CD4-positive, alpha-beta T cell treated with Interleukin-15 for 1 hour (primary cell): ENCODE measurements at places on chromosomes 5 and 9.

GRCh38 chr5:63655043-63655442, 307.2 kb downstream of the HTR1A start:
- no peak for DNase-seq

DNA sequence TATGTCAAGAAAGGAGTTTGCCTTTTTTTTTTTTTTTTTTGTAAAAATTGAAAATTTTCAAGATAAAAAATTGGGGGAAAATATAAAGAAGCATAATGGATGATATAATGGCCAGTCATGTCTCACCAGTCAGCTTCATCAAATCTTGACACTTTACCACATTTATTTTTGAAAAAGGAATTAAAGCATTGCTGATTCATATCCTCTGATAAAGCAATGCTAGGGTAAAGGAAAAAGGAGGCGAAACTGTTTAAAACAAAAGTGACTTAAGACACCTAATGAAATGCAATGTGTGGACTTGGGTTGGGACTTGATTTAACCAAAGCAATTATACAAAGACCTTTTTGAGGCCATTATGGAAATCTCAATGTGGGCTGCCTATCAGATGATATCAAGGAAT, 208.5 kb downstream of the ARHGAP26 start:
- no peak for DNase-seq

- no peak for DNase-seq
These were observed 56.1 kb upstream of the ZNF300 start for GRCh38 chr5:150960791-150961396.

- DNase-seq = no peak
These were observed 53.1 kb downstream of the LHFPL2 start for GRCh38 chr5:78595458-78595921.

GRCh38 chr5:15440434-15440833, 59.5 kb upstream of the FBXL7 start:
- no peak for DNase-seq

DNA sequence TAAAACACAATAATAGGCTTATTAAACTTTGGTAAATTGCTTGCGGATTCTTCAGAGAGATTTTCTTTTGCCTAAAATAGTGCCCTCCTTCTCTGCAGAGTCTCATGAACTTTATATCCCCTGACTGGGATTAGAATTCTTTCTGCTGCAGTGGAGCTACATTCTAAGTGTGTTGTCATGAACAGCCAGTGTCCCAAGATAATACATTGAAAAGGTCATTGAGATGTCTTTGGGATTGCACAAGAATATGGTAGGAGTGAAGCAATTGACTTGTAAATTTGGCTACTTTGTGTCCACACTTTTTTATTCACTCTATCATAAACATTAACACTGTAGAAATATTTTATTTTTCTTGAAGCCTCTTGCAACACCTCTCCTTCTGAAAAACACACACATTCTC, 604.5 kb downstream of the GABRG2 start:
- no peak for DNase-seq

GRCh38 chr5:124343451-124343867, 403.0 kb downstream of the ZNF608 start:
- no peak for DNase-seq

- DNase-seq = no peak
These were observed 247.7 kb downstream of the PJA2 start for GRCh38 chr5:109161914-109162683.

- no peak for DNase-seq
These were observed 19.1 kb upstream of the SLC31A2 start for GRCh38 chr9:113131689-113132151.

DNA sequence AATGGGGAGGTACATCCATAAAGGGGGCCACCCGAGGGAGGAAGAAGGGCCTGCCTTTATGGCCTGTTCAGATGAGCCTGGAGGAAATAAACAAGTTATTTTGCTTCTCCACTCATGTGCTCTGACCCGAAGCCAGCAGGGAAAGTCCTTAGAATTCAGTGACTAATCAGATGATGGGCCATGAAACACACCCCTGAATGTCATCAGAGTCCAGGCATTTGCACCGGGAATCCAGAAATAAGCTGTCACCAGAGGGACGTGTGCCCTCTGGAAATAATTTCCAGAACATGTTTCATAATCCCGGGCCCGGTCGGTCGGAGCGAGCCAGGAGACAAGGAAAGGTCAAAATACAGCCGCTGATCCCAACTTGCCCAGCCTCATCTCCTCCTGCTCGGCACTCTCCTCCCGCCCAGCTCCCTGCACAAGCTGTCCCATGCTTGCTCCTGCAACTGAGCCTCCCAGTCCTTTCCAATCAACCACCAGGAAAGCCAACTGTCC, 73.6 kb upstream of the ZNF622 start:
- no peak for DNase-seq

GRCh38 chr9:128142061-128142460, 7.2 kb upstream of the LCN2 start:
- DNase-seq = no peak

DNA sequence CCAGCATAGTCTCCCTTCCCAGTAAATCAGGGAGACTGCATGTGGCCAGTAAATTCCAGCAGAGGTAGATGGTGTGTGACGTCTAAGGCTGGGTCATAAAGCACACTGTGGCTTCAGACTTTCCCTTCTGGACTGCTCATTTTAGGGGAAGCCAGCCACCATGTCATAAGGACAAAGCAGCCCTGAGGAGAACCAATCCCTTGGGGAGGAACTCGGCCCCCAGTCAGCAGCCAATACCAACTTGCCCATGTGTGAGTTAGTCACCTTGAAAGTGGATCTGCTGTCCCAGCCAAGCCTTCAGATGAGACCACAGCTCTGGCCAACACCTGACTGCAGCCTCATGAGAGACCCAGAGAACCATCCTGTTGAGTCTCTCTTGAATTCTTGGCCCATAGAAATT, 14.7 kb upstream of the NINJ1 start:
- no peak for DNase-seq

- no peak for DNase-seq
These were observed 118.4 kb downstream of the OXCT1 start for GRCh38 chr5:41751867-41752266.

- DNase-seq = no peak
These were observed 55.6 kb upstream of the CAMK4 start for GRCh38 chr5:111168608-111169007.

DNA sequence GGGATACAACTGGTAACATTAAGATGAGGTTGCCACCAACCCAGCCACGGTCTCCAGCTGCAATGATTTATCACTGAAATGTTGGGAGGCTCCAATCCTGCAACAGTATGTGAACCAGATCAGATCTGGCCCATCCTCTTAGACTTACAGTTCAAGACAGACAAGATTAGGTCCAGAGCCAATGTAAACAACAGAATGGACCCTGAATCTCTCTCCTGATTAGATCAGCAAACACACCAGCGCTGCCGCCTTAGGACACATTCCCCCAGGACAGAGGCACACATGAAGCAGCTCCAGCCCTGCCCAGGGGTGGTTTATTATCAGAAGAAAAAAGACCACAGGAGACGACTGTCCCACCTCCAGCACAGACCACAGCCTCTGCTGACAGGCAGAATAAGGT, 82.1 kb downstream of the SLIT3 start:
- no peak for DNase-seq

DNA sequence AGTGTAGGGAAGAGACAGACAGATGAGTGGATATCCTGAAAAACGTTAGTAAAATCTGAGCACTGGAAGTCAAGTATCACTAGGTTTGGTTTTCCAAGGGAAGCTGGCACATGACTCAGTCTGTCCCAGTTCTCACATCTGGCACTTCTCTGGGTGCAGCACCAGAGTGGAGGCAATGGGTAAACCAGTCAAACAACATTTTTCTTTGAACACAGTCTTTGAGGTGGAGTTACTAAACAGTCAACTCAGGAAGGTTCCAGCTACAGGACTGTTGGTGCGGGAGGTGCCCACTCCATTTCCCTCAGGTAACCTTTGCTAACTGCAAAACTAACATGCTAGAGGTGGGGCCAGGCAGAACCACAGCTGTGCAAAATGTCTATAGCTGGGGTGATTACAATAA, 301.4 kb upstream of the RFX3 start:
- no peak for DNase-seq

DNA sequence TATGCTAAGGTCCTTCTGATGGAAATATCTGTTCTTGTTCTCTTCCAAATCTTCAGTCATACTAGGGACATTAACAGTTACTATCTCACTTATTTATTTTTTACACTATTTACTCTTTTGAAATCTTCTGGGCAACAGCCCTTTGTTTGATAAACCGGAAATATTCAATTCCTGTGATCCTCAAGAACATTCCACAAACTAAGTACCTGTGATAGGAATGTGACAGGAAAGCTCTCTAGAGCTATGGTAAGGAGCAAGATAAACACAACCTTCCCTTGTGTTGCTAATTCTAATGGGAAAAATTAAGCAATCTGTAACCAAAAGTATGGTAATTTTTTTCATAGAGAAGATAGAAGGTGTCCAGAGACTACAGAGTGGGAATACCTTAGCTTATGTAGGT, 22.0 kb upstream of the ANKRD34B start:
- no peak for DNase-seq

GRCh38 chr9:112043423-112043822, 131.7 kb downstream of the SUSD1 start:
- no peak for DNase-seq

DNA sequence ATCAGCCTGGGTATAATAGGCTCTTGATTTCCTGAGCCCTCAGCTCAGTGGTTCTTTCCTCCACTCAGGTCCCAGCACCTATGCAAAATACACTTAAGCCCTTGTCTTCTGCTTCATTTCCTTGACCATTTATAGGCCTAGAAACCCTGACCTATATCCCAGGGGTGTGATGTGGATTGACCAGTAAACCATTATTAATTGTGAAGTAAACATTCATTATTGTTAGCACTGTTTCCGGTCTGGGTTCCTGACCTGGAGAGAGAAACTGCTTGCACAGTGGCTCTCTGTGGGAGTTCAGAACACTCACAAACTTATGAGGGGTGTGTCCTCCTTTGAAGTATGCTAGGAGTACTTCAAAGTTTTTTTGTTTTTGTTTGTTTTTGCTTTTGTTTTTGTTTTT, 19.6 kb upstream of the TOMM5 start:
- no peak for DNase-seq

DNA sequence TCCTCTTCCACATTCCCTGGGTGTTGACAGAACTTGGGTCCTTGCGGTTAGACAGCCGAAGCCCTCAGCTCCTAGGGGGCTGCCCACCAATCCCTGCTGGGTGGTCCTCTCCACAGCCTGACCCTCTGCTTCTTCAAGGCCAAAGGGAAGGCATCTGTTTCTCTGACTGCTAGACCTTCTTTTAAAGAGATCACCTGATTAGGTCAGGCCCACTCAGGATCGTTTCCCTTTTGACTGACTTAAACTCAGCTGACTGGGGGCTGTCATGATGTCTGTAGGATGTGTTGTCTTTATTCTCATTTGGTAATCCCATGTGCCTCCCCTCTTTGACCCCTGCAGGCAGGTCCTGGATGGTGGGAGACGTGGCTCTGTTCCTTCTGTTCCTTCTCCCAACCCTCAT, 207.5 kb downstream of the PAX5 start:
- no peak for DNase-seq

DNA sequence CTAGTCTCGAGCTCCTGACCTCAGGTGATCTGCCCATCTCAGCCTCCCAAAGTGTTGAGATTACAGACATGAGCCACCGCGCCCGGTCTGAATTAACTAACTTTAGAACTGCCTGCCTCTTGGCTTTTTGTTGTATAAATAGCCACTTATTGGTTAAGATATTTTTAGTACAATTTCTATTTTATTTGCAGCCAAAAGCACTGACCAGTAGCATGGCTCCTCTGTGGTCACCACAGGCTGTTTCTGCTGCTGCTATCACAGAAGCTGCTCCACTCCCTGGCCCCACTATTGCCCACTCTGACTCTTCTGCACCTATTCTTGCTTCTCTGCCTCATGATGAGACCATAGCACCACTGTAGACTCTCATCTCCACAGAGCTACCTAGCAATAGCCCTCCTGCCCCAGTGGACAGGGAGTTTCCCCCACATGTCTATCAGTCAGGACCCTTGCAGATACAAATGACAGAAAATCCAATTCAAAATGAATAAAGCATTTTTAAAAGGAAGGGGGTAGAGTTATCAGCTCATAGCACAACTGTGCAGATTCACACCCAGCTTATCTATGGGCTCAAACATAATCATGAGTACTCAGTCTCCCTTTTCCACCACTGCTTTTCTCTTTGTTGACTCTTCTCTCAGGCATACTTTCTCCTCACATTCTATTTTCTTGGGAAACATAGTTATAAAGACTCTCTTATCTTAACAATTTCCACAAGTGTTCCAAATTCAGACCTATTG, 151.8 kb upstream of the EPB41L4A start:
- no peak for DNase-seq

DNA sequence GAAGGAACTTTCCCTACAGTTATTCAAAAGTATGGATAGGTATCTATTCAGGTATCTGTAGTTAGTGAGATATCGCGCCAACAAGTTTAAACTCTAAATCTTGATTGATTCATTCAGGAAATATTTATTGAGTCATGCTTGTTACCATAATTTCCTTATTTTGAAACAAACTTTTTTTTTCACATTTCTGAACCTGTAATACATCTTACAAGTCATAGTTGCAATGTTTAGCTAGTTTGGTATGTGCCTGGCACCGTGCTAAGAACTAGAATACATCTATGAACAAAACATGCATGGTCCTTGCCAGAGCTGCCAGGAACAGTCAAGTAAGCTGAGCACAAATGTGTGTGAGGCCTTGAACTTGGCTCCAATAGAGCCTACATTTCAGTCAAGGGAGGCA, 226.4 kb downstream of the PCSK5 start:
- DNase-seq = no peak

GRCh38 chr5:120463006-120463680, 957 bp upstream of the PRR16 start:
- DNase-seq = no peak

- no peak for DNase-seq
These were observed 35.8 kb upstream of the FER start for GRCh38 chr5:108711898-108712297.

- no peak for DNase-seq
These were observed 694.5 kb downstream of the TLE1 start for GRCh38 chr9:80994892-80995291.
